ENCODE measurements at places on chromosomes 4 and X.
A peak's percentile ranks its signal among the peaks of the same experiment; 100 is the strongest.

DNA sequence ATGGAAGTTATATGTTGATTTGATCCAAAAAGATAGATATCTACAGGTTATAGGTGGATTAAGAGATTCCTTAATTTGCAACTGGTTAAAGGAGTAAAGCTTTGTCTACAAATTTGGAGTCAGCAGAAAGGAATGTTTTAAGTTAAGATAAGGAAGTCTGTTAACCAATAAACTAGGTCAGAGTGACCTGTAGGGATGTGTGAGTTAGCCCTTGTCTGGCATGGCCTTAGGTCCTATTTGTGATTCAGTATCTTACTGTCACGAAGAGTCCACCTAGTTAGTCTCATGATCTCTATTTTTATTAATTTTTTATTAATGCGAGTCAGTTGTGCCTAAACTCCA lies 230.8 kb downstream of the INPP4B start:
- no peak for DNase-seq

DNA sequence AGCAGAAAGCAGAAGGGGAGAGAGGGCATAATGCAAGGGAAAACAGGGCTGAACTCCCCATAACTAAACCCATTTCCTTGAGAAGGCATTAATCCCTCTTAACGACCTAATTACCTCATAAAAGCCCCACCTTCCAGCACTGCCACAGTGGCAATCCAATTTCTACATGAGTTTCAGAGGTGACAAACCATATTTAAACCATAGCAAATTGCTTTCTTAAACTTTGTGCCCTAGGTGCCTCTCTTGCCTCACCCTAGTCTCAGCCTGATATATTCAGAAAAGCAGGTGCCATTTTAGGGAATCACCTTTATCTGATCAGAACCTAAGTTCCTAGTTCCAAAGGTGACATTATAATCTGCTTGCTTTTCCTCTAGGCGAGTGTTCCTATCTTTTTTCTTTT lies 48.9 kb downstream of the SLC34A2 start:
- DNase-seq = no peak

- DNase-seq = no peak
These were observed 819 bp downstream of the PDLIM3 start for GRCh38 chr4:185534511-185534865.

DNA sequence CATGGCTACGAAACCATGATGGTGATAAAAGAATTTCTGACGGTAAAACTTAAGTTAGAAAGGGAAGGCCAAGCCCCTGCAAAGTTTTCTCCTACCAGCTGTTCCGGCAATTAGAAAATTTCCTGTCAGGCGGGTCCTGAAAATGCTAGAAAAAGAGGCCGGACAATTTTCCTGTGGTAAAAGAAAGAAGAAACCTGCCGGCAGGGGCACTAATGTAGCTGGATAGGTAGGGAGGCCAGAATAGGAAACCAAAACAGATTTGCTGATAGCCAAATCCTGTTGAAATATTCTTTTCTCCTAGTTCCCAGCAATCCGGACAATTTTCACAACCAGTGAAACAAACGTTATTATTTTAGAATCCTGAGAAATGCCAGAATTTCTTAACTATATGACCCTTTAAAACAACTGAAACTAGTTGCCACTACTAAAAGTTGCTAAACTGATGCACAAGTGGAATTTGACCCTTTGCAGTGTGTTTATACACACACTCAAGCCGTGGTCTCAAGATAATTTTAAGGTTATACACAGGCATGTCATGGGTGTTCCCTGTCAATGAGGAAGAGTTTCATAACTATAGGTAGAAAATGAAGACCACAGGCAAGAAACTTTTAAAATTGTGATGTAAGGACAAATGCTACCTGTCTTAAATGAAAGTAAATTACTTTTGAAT lies 47.7 kb downstream of the RPS6KA3 start:
- DNase-seq = no peak

DNA sequence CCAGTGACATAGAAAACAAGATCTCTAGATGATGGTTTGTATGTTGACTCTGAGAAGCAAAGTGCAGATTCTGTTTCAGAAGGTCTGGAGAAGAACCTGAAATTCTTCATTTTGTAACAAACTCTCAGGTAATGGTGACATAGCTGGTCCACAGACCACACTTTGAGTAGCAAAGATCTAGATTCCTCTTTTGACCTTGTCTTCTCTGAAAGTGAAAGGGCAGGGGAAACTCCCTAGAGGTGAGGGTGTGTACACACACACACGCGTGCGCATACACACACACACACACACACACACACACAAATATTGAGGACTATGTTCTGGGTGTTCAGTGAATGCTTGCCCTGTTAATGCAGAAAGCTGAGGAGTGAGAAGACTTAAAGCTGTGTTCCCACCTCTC lies 110.1 kb downstream of the NHSL2 start:
- DNase-seq = no peak

- no peak for DNase-seq
These were observed 62.2 kb downstream of the AMELX start for GRCh38 chrX:11355259-11355909.

- no peak for DNase-seq
These were observed 33.6 kb downstream of the ZNF330 start for GRCh38 chr4:141254326-141254725.

DNA sequence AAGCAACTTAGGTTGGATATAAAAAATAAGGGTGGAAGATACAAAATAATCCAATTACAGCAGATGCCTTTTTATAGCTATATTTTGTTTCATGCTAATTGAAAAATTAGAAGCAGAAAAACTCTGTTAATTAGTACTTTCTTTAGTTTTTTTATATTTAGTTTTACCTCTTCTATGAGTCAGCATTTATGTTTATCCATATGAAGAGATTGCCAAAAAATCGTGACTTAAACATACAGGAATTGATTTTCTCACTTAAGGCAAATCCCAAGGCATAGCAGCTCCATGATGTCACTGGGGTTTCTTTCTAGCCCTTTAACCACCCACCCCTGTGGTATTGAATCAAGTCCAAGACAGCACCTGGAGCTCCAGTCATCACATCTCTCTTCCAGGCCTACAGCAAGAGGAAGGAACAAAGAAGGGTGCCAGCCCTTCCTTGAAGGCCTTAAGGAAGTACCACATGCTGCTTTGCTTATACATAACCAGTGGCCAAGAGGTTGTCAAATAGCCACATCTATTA lies 365.8 kb upstream of the TENM3 start:
- DNase-seq = peak; percentile 55

DNA sequence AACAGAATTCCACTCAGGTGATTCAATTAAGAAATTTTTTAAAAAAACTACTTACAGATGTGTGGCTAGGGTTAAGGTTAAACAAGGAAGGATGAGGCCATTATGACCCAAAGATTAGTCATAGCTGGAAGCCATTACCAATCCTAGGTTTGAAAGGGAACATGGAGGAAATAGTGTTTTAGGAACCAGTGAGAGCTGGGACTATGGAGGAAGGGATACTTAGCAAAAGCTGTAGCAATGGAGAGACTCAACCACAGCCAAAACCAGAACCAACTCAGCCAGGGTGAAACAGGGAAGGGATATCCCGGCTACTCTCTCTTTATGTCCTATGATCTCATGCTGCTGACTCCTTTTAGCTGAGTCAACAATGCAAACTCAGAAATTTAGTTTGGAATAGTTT lies 148.6 kb upstream of the CNKSR2 start:
- no peak for DNase-seq
